ENCODE measurements at places on chromosomes 3 and 15.
A peak's percentile ranks its signal among the peaks of the same experiment; 100 is the strongest.

DNA sequence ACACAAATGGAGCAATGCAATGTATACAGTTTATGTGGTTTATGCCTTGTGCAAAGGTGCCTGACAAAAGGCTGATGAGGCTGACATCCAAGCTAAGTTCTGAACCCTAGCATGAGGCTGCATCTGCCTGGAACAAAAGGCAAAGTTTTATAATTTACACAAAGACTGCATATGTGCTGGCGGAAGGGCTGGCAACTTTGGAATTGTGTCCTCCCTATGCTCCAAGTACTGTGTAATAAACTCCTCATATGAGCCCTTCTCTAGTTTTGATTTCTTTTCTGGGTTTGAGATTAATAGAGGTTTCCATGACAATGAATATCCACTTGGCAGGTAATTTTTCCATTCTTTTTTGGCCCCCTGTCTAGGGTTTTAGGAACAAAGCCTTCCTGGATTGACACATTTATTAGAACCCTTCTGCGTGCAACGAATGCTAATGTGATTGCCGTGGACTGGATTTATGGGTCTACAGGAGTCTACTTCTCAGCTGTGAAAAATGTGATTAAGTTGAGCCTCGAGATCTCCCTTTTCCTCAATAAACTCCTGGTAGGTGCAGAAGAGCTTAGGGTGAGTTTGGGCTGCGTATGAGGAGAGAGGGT is 10.8 kb downstream of the PLA1A start:
- DNase-seq, result no peak

DNA sequence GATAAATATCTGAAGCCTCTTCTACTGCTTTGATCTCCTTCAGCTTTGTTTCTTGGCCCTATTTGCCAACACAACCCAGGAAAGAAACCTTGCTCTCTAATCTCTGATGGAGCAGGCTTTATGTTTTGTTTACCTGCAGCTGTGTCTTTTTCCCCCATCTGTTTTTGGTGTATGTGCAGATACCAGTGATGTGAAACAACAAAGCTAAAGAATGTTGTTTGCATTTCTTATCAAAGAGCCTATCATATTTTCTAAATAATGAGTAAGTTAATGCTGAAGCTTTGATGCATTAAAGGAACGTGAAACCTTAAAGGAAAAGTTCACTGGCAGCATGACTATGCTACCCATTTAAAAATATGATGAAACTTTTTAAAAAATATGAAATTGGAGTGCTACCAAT is 238.4 kb downstream of the NEK10 start:
- DNase-seq, result no peak

GRCh38 chr15:87609474-87609873 is 647.1 kb downstream of the NTRK3 start:
- no peak for DNase-seq

DNA sequence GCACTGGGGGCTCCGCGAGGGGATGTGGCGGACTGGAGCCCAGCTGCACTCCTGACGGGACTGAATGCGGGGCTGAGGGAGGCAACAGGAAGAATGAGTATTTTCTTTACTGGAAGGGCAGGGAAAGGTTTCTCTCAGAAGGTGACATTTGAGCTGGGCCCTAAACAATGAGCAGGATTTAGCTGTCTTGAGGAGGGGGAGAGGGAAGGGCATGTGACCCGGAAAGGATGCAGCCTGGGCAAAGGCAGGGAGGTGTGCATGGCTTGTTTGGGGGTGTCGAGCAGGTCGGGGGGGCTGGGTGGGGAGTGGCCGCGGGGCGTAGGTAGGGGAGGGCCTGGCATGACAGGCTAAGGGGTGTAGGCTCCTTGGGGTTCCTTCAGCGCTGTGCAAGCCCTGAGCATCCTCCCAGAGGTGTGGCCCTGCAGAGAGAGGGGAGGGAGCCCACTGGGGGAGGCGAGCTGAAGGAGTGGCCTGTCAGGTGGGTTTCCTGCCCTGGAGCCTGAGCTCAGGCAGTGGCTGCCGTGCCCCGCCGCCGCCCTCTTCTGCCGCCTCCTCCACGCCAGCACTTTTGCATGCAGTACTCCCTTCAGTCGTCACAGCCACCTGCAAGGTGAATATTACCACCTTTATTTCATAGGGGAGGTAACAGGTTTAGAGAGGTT is 17.2 kb upstream of the ANKDD1A start:
- peak; percentile 62 for DNase-seq

DNA sequence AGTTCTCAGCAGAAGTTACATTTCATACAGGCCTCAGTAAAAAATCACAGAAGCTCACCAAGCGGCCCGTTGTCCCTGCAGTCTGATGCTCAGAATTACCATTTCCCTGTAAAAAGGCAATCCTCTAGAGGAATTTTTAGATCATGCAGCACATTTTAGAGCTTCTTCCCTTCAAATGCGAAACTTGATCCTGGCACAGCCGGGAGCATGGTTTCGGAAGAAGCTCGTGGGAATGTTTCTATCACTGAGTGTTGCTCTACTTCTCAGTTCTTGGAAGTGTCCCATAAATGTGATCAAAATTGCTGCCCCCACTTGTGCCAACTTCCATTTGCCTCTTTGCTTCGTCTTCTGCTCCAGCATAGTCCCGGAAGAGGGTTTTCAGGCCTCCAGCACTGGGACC is 3.8 kb upstream of the H1-8 start:
- no peak for DNase-seq

- DNase-seq, result no peak
Measured at GRCh38 chr3:31892916-31893573, 88.0 kb downstream of the OSBPL10 start.

- no peak for DNase-seq
Measured at GRCh38 chr3:111976254-111976653, 2.6 kb upstream of the ABHD10 start.

GRCh38 chr3:197239857-197240256 is 58.6 kb downstream of the DLG1 start:
- DNase-seq, result no peak

DNA sequence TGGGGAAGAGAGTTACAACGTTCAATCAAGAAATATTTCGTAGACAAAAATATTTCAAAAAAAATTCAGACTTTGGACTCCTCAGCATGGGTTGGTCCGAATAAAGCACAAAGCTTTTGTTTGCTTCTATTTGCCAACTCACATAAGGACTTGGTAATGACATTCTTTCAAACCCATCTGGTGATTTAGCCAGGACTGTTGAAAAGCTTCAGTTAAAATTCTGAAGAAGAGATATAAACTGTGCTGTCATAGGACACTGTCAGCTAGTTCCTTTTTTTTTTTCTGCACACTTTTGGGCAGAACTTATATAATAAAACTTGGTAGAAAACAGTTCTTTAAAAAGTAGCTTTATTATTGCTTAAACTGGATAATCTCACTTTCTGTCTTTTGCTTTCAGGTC is 660.8 kb upstream of the SGO1 start:
- no peak for DNase-seq

- DNase-seq, result no peak
Measured at GRCh38 chr3:66253790-66254620, 33.2 kb downstream of the SLC25A26 start.

- DNase-seq, result no peak
Measured at GRCh38 chr15:67520321-67521028, 456 bp upstream of the C15orf61 start.

GRCh38 chr15:101014921-101015841 is 96.0 kb downstream of the LRRK1 start:
- DNase-seq, result peak; percentile 44

- DNase-seq, result no peak
Measured at GRCh38 chr3:196998966-196999760, 30.5 kb downstream of the MELTF start.

- DNase-seq, result no peak
Measured at GRCh38 chr3:71994906-71995305, 210.0 kb upstream of the PROK2 start.

- no peak for DNase-seq
Measured at GRCh38 chr15:82852941-82853561, 43.6 kb downstream of the WHAMM start.

DNA sequence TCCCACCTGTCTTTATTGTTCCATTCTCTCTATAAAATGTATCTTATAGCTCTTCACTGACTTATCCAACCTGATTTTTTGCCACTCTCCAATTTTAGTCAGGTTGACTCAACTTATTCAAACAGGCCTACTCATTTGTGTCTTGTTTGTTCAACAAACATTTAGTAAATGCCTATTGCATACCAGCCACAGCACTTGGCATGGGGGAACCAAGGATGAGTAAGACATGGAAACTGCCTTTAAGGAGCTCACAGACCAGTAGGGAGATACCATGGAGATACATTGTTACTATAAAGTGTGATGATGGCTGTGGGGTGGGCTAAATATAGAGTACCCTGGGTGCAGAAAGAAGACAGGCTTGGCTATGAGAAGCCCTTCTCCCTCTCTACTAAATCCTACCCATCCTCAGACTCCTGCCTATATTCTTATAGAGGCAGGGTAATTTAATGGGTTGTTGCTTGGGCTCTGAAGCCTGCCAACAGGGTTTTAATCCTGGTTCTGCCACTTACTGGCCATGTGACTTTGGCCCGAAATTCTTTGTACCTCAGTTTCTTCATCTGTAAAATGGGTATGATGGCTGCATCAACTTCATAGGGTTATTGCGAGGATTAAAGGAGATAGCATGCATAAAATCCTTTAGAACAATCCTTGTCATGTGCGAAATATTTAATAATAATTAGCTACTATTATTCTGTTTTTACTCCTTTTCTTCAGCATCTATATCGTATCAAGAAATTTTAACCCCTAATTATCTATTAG is 348.5 kb upstream of the UMPS start:
- DNase-seq, result no peak

DNA sequence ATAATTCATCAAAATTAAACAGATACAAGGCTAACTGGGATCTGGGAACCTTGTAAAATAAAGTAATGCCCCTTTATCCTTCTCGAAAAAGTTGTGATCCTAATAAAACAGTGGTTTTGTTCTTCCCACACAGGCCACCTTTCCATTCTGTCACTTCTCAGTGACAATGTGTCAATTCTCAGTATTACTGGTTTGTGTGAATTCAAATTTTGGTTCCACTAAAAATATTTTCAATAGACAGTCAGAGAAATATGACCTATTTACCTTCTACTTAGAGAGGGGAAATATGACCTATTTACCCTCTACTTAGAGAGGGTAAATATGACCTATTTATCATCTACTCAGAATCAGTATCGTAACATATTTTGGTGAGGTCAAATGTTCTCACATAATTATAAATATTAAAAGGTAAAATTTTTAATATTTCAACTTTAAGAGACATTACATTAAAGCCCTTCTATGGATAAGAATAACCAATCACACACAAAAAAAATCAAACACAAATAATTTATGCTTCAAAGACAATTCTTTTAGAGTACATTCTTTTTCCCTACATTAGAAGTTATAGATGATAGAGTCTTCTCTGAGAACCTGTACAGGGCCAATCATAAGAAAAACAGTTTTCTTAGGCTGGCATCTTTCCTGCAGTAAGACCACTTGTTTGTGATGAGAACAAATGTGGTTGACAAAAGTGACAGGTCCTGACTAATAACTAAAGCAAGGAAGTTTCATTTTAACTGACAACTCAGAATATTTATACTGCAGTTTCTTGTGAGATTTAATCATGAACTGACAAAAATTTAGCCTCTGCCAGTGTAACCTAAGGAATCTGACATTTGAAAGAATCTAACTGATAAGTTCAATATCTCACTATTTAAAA is 323.3 kb downstream of the DIPK2A start:
- DNase-seq, result no peak

GRCh38 chr3:72488738-72489035 is 359.6 kb downstream of the SHQ1 start:
- no peak for DNase-seq

GRCh38 chr3:168051531-168052471 is 43.9 kb downstream of the GOLIM4 start:
- no peak for DNase-seq

GRCh38 chr3:126850370-126851085 is 132.4 kb upstream of the PLXNA1 start:
- no peak for DNase-seq

GRCh38 chr3:63959146-63959545 is 47.0 kb upstream of the SCAANT1 start:
- no peak for DNase-seq

DNA sequence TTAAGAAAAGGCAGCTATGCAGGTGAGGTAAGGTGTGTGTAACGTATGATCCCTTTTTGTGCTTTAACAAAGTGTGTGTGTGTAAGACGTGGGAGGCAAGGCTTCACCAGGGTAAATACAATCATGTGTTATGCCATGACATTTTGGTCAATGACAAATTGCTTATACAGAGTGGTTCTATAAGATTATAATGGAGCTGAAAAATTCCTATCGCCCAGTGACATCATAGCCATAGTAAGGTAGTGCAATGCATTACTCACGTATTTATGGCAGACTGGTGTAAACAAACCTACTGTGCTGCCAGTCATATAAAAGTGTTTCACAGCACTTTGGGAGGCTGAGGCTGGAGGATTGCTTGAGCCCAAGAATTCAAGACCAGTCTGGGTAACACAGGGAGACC is 60.2 kb upstream of the LCTL start:
- no peak for DNase-seq

DNA sequence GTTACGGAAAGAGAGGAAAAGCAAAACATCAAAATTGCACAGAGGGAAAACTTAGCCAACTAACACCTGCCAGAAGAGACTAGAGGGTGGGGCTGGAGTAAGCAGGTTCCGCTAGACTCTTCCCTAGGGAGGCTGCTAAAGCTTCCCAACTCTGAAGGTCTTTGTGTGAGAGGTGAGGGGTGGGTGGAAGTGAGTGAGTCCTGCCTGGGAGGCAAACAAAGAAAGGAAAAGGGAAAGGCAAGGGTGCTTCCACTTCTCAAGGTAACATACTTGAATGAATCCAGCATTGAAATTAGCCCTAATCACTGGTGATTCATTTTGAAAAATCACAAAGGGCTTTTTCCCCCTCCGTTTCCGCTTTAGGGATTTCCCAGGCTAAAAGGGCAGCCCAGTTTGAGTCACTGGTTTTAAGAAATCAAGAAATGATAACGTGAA is 220.5 kb upstream of the ADAMTS9 start:
- DNase-seq, result no peak

- DNase-seq, result no peak
Measured at GRCh38 chr3:178458313-178459037, 77.8 kb upstream of the KCNMB2 start.

GRCh38 chr15:78968539-78969271 is 23.9 kb upstream of the CTSH start:
- no peak for DNase-seq

DNA sequence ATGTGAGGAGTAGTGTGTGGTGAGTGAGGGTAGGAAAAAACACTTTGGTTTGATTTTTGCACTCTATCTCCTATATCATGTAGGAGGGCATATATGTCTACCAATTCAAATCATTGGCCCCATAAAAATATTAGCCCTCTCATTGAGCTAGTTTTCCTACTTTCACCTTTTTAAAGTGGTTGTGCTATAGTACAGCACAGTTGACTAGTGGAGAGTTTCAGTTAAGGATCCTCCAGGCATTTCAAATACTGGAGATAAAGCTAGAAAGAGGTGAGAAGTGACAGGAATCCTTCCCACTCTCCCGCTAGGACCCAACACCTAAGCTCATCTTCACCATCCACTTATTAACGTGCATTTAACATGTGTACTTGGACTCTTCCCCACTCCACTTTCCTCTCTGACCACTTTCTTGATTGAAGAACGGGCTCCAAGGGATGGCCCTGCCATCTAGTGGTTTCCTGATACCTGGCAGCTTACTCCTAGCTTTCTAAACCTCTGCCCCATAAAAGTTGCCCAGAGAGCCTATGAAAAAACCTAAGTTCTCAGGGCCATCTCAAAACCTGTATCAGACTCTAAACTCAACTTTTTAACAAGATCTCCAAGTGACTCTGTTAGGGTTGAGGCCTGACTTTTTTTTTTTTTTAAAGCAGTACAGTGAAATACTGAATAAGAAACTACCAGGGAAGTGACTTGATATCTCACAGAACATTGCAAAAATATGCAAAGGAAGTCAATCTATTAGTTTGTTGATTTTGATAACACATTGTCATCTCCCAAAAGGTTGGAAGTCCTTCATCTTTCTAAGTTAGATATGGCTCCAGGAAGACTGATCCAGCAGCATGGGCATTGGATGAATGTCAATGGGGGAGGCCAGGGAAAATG is 17.9 kb downstream of the IL12A start:
- no peak for DNase-seq
